ENCODE measurements at places on chromosomes 4 and X.

- DNase-seq, result no peak
Observed at GRCh38 chr4:139559687-139560086, 3.7 kb upstream of the SETD7 start.

DNA sequence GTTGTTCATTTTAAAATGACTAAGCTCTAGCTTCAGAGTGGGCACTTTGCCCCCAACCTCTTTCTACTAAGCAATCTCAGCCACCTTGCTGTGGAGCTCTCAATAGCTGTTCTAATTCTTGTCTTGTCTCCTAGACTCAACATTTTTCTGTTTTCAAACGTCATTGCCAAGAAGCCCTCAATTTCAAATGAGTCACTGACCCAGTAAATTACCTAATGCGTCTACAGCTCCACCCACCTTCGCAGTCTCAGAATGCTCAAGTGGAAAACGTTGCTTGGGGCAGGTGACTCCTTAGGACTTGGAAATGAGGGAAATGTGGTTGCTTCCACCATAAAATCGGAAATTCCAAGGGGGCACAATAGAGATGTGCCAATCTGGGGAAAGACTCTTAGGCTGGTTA lies 59.0 kb downstream of the ING2 start:
- no peak for DNase-seq

- DNase-seq, result no peak
Observed at GRCh38 chrX:50941638-50942037, 31.1 kb downstream of the BMP15 start.

DNA sequence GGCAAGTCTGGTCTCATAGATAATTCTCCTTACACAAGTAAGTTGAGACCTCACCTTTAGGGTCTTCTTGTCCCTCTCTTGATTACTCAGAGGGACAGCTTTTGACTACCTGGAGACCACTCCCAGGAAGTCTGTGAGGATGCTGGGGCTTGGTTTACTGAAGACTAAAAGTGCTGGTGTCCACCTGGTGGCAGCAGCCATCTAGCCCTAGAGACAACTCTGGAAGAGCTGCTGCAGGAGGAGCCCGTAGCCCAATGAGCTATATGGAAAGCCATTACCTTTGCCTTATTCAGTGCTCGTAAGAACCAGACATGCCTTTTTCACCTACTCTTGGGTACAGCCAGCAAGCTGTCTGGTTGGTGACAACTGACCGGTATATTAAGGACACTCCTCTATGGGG lies 7.3 kb downstream of the FGFBP2 start:
- no peak for DNase-seq

DNA sequence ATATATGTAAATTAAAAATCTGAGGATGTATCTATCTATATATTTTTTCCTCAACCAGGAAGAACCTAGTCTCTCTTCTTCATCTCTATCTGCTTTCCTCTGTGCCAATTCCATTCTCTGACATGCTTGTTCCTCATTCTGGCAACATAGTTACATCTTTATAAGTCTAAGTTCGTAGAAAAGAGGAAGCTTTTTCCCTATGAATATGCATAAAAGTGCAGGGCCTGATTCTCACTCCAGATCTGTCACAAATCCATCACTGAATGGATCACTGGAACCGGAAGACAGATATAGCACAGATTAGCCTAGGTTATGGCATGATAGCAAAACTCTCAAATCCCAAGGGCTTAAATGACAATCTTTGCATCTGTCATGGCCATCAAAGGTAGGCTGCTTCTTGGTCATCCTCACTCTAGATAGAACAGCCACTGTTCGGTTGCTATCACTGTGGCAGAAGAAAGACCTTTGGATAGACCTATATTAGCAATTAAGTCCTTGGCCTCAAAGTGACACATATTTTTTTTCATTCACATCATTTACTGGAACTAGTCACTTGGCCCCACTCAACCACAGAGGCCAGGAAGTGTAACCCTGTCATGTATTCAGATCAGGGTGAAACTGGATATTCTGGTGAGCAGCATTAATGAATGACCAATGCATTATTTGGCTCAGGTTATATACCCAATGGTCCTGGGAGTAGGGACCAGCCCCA lies 22.2 kb downstream of the DTHD1 start:
- no peak for DNase-seq

GRCh38 chr4:188005561-188005960 lies 10.0 kb downstream of the ZFP42 start:
- no peak for DNase-seq

DNA sequence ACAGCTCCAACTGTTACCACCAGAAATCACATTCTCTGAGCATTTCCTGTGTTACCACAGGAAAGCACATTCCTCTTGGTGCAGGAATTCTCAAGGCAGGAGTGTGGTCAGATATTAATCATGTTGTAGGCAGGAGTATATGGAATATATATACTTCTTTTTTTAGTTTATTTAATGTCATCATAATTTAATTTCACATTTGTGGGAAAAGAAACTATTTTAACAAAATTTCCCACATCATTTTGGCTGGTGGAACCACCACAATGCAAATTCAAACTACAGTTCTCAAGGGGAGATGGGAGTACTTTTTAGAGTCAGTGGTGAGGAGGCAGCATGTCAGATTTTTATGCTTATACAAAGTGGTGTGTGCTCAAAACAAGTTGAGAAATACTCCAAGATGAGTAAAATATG lies 139.0 kb downstream of the ATP10D start:
- DNase-seq, result no peak

- no peak for DNase-seq
Observed at GRCh38 chrX:111503485-111503993, 7.9 kb upstream of the SERTM2 start.

- DNase-seq, result no peak
Observed at GRCh38 chrX:42093756-42094155, 170.4 kb upstream of the CASK start.

GRCh38 chrX:17933856-17934255 lies 72.8 kb upstream of the RAI2 start:
- no peak for DNase-seq

DNA sequence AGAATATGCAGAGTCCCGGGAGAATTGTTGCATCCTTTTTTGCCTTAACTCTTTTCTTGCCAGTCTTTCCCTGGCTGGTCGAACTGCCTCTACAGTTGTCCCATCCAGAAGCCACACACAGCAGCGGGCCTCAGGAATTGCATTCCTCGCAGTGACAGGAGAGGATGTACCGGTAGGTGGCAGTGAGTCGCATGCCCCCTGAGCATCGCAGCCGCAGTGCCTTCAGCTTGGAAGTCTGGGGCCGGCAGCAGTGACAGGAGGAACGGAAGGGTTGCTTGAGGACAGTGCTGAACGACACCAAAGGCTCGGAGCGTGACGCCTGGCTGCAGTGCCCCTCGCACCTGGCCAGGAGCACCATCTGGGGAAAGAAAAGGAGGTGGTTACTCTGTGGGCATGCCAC lies 23.5 kb downstream of the NDP start:
- DNase-seq, result peak; percentile 14

DNA sequence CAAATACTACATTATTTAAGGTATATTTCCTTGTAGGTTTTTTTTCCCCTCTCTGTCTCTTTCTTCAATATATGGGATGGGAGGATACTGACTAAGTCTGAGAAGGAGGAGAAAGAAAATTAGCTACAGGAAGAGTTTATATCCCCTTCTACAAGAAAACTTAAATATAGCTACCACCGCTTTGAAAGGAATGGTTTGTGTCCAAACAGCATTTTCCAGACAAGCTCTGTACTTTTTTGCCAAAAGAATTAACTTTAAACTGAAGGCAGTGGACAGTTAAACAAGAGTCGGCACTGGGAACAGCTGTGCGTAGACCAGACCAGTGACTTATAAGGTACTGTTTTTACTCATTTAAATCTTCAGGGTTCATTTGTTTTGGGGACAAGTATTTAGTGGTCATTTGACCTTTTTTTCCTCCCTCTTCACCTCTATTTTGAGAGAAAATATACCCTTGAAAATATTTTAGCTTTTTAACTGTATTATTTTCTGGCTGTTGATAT lies 303.7 kb downstream of the ARHGAP24 start:
- DNase-seq, result no peak

DNA sequence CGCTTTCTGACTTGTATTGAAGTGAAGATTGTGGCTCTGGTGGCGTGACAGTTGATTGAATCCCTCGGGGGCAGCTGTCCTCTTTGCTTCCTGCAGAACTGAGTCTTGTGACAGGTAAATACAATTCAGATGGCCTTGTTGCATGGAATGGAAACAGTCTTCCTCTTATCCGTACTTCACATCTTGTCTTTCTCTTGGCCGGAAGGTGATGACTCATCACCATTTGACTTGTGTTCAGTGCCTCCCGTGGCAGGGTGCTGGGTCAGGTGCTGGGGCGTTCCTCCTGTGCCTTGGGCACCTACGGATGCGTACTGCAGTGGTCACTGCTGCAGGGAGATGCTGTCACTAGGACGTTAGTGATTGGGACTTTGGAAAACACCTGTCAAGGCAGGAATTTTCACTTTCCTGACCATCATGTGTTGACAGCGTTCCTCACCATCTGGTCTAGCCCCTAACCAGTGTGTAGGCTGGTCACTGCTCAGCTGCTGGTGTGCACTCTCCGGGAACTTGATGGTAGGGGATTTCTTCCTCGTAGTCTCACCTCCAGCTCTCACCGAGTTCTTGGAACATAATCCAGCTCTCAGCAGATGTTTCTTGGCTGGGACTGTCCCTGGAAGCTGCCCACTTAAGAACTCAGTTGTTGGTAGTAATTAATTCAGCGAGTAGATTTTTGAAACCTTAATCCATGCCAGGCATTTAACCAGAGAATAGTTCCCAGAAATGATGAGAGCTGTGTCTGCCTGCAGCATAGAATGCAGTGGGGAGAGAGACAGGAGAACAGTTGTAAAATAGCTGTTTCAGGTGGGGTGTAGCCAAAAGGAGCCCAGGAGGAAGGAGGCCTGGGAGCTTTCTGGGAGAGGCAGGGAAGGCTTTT lies 7.2 kb downstream of the TBC1D14 start:
- DNase-seq, result no peak

GRCh38 chrX:103293118-103293517 lies 16.6 kb upstream of the TCEAL5 start:
- no peak for DNase-seq

DNA sequence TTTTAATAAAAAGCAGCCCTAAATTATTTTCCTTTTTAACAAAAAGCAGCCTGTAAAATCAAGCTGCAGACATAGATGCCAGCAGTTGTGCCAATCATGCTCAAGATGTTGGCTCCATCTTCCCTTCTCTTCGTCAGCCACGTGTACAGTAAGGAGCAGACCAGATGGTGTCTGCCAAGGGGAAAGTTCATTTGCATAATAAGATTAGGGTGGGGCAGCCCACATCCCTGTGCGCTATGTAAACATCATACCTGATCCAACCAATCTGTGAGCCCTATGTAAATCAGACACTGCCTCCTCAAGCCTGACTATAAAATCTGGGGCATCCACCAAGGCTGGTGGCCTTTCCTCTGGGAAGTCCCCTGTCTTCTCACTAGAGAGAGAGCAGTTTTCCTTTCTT lies 23.1 kb upstream of the C1GALT1C1 start:
- DNase-seq, result no peak

DNA sequence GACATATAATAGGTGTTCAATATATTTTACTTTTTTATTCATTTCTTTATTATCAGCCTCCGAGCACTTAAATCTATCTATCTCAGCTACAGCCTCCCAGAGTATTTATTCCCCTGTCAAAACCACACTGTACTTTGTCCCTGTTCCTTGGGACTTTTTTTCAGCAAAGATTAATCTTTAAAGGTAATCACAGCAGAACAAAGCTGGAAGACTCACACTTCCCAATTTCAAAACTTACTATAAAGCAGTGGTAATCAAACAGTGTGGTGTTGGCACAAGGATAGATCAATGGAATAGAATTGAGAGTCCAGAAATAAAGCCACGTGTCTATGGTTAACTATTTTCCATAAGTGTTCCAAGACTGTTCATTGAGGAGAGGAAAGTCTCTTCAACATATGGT lies 59.7 kb downstream of the KLHL13 start:
- DNase-seq, result no peak

- DNase-seq, result no peak
Observed at GRCh38 chrX:19832191-19832965, 55.0 kb downstream of the SH3KBP1 start.

DNA sequence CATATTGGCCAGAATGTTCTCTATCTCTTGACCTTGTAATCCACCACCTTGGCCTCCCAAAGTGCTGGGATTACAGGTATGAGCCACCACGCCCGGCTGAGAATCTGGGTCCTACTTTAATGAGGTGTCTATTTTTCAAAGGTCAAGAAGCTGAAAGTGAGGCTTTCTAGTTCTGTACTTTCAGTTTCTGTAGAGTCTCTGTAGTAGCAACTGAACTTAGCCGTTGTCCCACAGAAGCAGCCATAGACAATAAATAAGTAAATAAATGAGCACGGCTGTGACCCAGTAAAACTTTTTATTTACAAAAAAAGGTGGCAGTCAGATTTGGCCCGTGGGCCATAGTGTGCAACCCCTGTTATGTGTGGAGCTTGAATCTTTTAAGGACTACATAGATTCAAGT lies 92.0 kb downstream of the FNIP2 start:
- DNase-seq, result no peak

DNA sequence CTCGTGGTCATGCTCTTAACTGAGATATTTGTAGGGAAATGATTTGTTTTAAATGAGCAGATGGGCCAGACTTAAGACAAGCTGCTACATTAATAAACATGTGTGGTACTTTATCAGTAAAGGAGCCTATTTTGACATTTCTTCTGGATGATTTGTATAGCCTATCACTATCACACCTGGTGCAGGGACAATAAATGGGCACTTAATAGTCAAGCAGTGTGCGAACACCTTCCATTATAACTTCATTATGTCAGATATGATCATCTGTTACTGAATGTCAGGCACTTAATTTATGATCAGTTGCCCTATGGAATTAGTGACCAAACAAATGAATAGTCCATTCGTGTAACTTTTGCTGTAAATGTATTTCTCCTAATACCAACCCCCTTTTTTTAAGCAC lies 628.8 kb downstream of the ADGRL3 start:
- no peak for DNase-seq

GRCh38 chr4:4377191-4377590 lies 9.7 kb upstream of the NSG1 start:
- DNase-seq, result no peak

DNA sequence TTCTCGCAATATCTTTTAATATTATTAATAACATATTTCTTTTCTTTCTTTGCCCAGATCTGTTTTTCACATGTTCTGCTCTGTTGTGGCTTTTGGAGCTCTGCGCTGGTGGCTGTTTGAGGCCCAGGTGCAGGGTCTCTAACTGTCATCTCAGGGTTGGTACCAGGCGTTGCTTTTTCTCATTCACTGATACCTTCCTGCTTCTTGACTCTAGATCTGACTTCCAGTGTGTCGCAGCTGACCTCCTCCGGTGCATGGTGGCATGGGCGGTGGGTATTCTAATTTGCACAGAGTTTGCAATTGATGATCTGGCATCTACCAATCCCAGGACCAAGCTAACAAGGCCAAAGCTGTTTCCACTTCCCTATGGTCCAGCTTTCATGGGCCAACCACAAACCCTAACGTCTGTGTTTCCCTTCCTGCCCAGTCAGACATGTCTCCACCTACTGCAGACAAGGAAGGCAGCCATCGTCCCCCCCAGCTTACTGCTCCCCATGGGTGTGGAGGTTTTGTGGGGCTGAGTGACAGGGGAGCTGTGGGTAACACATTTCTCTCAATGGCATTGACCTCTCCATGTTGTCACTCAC lies 25.2 kb downstream of the LETM1 start:
- no peak for DNase-seq

- no peak for DNase-seq
Observed at GRCh38 chr4:7646384-7647061, 211.8 kb upstream of the PSAPL1 start.
